ENCODE measurements at places on chromosomes 3 and 15.

DNA sequence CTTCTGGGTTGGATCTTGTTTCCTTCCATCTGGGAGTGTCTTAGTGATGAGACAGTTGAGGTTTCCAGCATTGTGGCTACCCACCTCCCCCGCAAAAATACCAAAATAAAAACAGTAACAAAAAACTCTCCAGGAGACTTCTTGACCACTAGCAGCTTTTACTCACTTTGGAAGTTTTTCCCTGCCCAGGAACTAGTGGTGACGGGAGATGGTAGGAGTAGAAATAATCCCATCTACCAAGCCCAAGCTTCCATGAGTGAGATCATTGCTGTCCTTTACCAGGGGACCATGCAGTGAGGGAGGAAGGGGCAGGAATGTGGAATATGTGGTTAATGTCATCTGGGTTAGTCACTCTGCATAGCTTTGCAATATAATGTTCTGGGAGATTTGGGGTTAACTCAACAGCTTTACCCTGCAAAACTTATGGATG, 187.7 kb downstream of the ITPR1 start:
- no peak for DNase-seq

- no peak for DNase-seq
These were observed 216.3 kb downstream of the STAG1 start for GRCh38 chr3:136535906-136536305.

DNA sequence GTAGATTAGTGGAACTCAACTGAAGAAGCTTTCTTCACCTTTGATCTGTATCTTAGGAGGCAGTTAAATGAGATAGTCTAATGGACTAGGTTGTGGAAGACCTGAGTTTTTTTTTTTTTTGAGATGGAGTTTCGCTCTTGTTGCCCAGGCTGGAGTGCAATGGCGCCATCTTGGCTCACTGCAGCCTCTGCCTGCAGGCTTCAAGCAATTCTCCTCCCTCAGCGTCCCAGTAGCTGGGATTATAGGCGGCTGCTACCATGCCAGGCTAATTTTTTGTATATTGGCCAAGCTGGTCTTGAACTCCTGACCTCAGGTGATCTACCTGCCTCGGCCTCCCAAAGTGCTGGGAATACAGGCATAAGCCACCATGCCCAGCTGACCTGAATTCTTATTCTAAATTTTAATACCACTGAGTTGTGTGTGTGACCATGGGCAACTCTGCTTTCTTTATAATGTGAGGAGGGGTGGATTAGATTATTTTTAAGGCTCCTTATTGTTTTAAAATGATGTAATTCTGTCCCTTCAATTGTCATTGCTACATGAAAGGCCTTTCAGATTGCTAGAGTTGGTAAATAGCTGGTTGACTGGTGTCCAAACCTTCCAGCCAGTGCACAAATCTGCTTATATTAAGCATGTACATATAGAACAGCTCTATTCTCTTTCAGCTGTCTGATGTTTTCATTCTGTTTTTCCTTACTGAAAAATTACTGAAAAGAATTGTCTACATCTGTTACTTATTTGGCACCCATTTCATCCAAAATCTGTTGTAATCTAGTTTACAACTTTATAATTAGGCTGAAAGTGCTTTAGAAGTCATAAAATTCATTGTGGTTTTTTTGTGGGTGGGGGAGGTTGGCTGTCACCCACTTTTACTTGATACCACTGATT, 2.3 kb downstream of the LNP1 start:
- no peak for DNase-seq

- no peak for DNase-seq
These were observed 9.4 kb upstream of the IQSEC1 start for GRCh38 chr3:13082677-13083076.

GRCh38 chr3:195210266-195210973, 60.5 kb downstream of the XXYLT1 start:
- DNase-seq = no peak

GRCh38 chr15:27272427-27272826, 301.4 kb downstream of the GABRG3 start:
- no peak for DNase-seq

Measured in esophagus squamous epithelium (tissue), 5 donors.